ENCODE measurements at places on chromosomes 3 and 15.

GRCh38 chr15:53716909-53717876, 42.3 kb downstream of the WDR72 start:
- no peak overlapping the region for H3K4me3 ChIP-seq
- peaks cover 1% of the 10 kb centered on the region for H3K27me3 ChIP-seq
- no peak overlapping the region for H3K27ac ChIP-seq
- no peaks in the 10 kb centered on the region for H3K4me1 ChIP-seq
- no peak for DNase-seq

GRCh38 chr3:70824078-70824477, 511.6 kb upstream of the MDFIC2 start:
- no peaks in the 10 kb centered on the region for H3K27me3 ChIP-seq
- H3K36me3 ChIP-seq: no peaks in the 10 kb centered on the region
- no peaks in the 10 kb centered on the region for H3K4me1 ChIP-seq
- H3K4me3 ChIP-seq: no peak overlapping the region
- no peak for DNase-seq
- no peak overlapping the region for H3K27ac ChIP-seq

DNA sequence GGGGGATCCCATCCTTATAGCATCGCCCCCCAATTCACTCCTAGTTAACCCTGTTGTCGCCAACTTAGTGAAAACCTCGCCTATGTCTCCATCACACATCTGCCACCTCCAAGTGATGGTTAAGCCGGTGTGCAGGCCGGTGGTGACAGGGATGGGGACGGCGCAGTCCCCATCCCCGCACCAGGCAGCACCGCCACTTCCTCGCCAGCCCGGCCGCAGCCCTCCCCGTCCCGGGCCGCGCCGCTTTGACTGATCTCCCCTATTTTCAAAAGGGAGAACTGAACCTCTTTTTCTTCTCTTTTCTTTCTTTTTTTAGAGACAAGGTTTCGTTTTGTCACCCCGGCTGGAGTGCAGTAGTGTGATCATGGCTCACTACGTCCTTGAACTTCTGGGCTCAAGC, 11.3 kb upstream of the MOBP start:
- no peak overlapping the region for H3K4me3 ChIP-seq
- H3K27me3 ChIP-seq: peaks cover 13% of the 10 kb centered on the region
- H3K36me3 ChIP-seq: no peaks in the 10 kb centered on the region
- no peak overlapping the region for H3K27ac ChIP-seq

DNA sequence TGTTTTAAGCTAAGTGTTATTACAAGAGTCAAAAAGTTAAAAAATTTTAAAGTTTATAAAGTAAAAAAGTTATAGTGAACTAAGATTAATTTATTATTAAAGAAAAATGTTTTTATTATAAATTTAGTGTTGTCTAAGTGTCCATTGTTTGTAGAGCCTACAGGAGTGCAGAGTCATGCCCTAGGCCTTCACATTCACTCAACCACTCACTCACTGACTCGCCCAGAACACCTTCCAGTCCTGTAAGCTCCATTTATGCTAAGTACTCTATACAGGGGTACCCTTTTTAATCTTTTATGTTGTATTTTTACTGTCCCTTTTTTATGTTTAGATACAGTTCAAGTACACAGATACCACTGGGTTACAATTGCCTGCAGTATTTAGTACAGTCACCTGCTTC, 37.2 kb downstream of the EEFSEC start:
- peaks cover 5% of the 10 kb centered on the region for H3K4me1 ChIP-seq
- H3K27me3 ChIP-seq: no peaks in the 10 kb centered on the region
- no peak overlapping the region for H3K4me3 ChIP-seq

All from activated CD8-positive, alpha-beta T cell treated with anti-CD3 and anti-CD28 coated beads for 36 hours (primary cell).